PC-9 (cell line): ENCODE measurements at places on chromosomes 7 and 10. TPM values are rescaled to one million over a fixed set of nuclear protein-coding genes. Genes with fewer than 3 reads are reported as not detected.
A peak's percentile ranks its signal among the peaks of the same experiment; 100 is the strongest.

DNA sequence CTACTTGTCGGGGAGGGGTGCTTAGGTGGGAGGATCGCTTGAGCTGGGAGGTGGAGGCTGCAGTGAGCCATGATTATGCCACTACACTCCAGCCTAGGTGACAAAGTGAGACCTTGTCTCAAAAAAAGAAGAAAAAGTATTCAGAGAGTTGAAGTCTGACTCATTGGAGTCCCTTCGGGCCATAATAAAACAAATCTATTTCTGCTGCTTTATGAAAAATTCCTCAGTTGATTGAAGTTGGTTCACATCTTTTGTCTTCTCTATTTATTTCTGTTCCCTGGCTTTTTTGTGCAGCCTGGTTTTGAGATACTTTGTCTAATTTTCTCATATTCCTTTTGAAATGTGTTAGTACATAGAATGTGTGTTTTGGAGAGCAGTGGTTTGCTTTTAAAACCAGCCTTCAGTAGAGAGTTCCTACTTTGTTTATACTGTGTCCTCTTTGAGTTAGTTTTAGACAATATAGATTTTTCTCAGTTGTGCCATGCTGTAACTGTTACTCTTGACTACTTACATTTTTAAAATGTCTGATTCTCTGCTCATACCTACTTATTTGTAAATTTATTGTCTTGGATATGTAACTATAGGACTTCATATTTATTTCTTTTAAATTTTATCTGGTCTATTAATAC lies 36.7 kb downstream of the LUC7L2 start:
- no peak for DNase-seq
- no peak overlapping the region for H3K27ac ChIP-seq
- H3K4me3 ChIP-seq: no peak overlapping the region

DNA sequence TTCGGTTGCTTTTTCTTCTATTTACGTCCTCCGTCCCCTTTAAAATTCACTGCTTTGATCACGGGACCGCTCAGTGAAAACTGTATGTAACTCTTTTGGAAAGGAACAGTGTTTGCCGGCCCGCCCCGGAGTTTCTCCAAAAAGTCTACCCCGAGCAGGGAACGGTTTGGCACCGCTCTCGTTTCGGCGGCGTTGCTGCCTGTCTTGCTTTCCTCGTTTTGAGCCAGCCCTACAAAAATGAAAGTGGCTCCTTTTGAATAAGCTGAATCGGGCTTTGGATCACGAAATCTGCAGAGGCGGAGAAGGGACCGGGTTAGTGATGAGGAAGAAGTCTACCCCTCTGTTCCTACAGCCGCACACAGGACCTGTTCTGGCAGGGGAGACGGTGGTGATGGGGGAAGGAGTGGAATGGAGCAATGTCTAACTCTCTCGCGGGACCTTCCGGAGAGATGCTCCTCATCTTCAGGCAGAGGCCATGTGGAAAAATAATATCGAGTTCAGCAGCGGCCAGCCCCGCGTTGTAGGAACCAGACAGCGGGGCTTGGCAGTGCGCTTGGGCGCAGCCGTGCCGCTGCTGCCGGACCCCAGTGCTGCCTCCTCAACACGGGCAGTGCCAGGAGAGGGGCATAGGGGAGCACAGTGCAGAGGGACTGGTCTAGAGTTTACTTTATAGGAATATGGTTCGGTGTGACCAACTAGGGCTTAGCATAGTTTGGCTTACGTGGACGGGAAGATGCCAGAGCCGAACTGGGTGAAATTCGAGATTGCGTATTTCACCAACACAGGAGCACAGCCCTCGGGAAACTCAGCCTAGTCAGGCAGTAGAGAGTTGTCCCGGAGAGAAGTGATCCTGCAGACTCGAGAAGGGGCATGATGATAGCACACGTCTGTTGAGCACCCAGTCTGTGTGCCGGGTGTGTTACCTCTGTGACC lies 1.4 kb downstream of the HTRA1 start:
- H3K36me3 ChIP-seq: no peaks in the 10 kb centered on the region
- H3K4me1 ChIP-seq: no peaks in the 10 kb centered on the region
- H3K4me3 ChIP-seq: no peak overlapping the region
- DNase-seq: no peak
- H3K27ac ChIP-seq: no peak overlapping the region
- H3K27me3 ChIP-seq: peaks cover 13% of the 10 kb centered on the region

DNA sequence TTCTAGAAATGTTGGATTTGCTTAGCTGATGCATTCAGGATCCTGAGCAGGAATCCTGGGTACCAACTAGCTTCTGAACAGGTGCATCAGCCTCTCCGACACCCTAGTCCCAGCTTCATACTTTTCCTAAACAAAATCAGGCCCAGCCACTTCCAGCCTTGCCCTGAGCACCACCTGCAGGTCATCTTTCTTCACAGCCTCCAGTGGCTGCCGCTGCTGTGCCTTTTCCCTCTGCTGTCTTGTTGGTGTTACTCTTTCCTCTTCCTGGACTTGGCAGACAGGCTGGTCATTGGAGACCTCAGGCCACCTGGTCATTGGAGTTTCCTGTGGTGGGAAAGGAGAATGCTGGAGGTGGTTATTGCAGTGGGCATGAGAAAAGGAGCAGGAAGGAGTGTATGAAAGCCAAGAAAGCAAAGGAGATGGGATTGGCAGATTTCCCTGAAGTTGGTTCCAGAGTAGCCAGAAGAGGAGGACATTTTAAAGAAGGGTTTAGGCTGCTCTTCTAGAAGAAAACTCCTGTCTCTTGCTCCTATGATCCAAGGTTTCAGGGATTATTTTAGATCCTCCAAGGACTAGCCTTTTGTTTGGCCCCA lies 48.2 kb upstream of the NFKB2 start:
- DNase-seq: peak; percentile 39
- H3K36me3 ChIP-seq: no peaks in the 10 kb centered on the region
- H3K4me3 ChIP-seq: no peak overlapping the region
- no peaks in the 10 kb centered on the region for H3K27me3 ChIP-seq
- no peak overlapping the region for H3K27ac ChIP-seq

DNA sequence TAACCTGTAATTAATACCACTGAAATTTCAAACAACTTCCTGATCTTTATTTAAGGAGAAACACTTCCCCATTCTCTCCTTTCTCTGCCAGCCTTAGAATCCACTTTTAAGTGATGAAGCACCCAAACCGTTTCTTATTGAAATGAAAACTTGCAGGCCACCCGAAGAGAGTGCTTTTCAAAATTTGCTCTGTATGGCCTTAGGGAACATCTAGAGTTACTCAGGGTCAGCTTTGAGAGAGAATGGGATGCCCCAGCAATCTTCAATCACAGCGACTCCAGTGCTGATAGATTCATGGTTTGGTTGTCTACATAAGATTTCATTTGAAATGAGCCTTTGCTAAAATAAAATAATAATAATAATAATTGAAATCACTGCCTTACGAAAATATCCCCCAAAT lies 323.1 kb downstream of the PCLO start:
- DNase-seq: no peak
- no peak overlapping the region for H3K27ac ChIP-seq

DNA sequence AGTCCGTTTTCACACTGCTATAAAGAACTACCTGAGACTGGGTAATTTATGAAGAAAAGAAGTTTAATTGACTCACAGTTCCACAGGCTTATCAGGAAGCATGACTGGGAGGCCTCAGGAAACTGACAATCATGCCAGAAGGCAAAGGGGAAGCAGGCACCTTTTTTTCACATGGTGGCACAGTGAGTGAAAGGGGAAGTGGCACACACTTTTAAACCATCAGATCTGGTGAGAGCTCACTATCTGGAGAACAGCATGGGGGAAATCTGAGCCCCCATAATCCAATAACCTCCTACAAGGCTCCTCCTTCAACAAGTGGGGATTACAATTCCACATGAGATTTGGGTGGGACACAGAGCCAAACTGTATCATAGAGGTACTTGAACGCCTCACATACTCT lies 30.0 kb downstream of the AGR3 start:
- no peak overlapping the region for H3K27ac ChIP-seq
- no peaks in the 10 kb centered on the region for H3K36me3 ChIP-seq
- H3K4me1 ChIP-seq: peaks cover 36% of the 10 kb centered on the region

GRCh38 chr10:45460235-45460878 lies 86.3 kb downstream of the ALOX5 start:
- H3K4me3 ChIP-seq: no peak overlapping the region
- H3K4me1 ChIP-seq: no peaks in the 10 kb centered on the region
- DNase-seq: no peak
- no peak overlapping the region for H3K27ac ChIP-seq
- H3K27me3 ChIP-seq: no peaks in the 10 kb centered on the region

DNA sequence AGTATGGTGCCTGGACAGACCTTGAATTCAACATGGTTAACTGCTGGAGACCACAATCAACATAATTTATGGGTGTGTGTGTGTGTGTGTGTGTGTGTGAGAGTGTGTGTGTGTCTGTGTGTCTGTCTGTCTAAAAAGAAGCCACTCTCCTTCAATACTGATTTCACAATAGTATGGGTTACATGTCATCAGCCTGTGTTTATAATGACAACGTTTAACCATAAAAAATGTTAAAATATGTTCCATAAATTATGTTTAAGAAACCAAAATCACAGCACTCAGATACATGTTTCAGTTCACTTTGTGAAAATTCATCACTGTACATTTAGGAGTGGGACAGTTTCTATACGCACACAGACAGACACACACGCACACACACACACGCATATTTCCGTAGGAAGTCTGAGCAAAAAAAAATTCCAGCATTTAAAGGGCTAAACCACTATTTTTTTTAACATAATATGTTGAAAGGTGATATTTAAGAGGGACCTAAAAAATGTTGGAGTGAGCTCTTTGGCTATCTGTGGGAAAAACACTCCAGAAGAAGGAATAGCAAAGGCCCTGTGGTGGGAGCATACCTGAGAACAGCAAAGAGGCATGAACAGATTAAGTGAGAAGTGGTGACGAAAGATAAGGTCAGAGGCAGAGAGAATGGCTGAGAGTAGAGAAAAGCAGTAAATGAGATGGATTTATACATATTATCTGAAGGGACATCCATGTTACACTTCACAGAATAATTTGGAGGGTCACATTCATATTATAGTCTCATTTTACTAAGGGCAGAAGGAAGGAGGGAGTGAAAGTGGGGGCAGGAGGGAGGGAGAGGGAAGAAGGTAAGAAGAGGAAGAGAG lies 10.9 kb downstream of the PDZD8 start:
- H3K4me3 ChIP-seq: no peak overlapping the region
- H3K27ac ChIP-seq: peak overlapping the region; percentile 89
- no peak for DNase-seq

- peak overlapping the region; percentile 65 for H3K27ac ChIP-seq
- peak; percentile 59 for DNase-seq
- H3K4me1 ChIP-seq: peaks cover 41% of the 10 kb centered on the region
- H3K27me3 ChIP-seq: no peaks in the 10 kb centered on the region
- no peaks in the 10 kb centered on the region for H3K36me3 ChIP-seq
- H3K4me3 ChIP-seq: peak overlapping the region; percentile 15; the same call in 1 of the 2 replicates
Observed at GRCh38 chr10:62076891-62077290, 175.4 kb downstream of the ARID5B start.

DNA sequence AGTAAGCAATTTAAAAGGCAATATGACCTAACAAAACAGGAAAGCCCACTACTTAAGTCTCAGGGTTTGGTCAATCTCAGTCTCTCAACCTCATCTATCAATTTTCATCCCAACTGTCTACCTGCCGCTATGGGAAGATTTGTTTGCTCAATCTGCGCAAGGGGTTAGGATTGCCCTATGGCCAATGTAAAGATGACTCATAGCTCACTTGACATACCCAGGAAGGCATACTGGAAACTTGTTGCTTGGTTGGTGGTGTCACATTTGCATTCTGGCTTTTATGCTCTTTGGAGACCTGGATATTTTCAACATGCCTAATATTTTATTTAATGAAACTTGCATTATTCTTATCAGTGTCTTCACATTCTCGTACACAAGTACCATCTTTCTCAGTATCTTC lies 78.1 kb upstream of the TMEM196 start:
- H3K27ac ChIP-seq: no peak overlapping the region
- H3K36me3 ChIP-seq: peaks cover 3% of the 10 kb centered on the region; the same call in 1 of the 2 replicates
- DNase-seq: no peak
- no peak overlapping the region for H3K4me3 ChIP-seq
- H3K27me3 ChIP-seq: no peaks in the 10 kb centered on the region

DNA sequence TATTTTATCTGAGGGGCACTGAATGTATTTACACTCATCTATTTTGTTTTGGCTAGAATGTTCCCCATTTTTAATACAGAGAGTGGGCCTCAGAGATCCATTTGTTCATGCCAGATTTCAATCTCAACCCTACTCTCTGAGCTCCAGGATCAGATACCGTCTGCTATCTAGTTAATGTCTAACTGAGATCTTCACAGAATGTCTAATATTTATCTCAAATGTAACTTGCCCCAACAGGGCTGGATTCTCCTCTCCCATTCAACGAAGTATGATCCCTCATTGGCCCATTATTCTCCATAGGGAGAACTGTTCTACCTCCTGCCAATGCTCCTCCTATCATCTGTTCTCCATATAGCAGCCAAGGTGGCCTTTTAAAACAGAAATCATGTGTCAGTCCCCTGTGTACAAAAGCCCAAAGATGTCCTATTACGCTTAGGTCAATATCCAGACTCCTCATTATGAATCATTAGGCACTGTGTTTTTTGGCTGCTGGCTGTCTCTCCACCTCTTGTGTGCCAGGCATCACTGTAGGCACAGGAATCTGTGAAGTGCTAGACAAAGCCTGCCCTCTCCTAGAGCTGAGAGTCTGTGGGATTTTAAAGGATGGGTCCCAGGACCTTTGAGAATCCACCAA lies 169.3 kb upstream of the AGK start:
- peaks cover 40% of the 10 kb centered on the region for H3K27me3 ChIP-seq
- H3K4me1 ChIP-seq: no peaks in the 10 kb centered on the region
- no peak overlapping the region for H3K4me3 ChIP-seq
- DNase-seq: no peak

GRCh38 chr7:70598976-70599375 lies 533.0 kb upstream of the GALNT17 start:
- H3K4me3 ChIP-seq: no peak overlapping the region
- H3K36me3 ChIP-seq: no peaks in the 10 kb centered on the region
- H3K27ac ChIP-seq: no peak overlapping the region
- H3K27me3 ChIP-seq: peaks cover 20% of the 10 kb centered on the region
- DNase-seq: no peak

DNA sequence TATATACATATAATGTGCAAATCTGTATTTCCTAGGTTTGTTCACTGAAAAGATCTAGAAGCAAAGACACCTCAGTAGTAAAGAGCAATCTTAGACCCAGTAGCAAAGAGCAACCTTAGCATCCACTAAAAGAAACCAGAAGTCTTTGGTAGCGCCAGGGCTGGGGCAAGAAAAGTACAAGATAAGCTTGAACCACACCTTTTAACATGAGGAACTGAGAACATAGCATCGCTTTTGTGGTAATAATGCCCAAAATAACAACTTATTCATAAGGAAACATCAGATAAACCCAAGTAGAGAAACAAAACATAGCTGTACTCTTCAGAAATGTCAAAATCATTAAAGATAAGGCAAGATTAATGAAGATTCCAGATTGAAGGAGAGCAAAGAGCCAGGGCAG lies 173.4 kb downstream of the IMMP2L start:
- H3K27me3 ChIP-seq: no peaks in the 10 kb centered on the region
- H3K4me3 ChIP-seq: no peak overlapping the region
- peaks cover 7% of the 10 kb centered on the region; the same call in 1 of the 2 replicates for H3K4me1 ChIP-seq
- no peak overlapping the region for H3K27ac ChIP-seq
- no peaks in the 10 kb centered on the region for H3K36me3 ChIP-seq
- DNase-seq: no peak

- H3K36me3 ChIP-seq: no peaks in the 10 kb centered on the region
- no peaks in the 10 kb centered on the region for H3K4me1 ChIP-seq
- DNase-seq: no peak
- H3K27me3 ChIP-seq: no peaks in the 10 kb centered on the region
Observed at GRCh38 chr7:79930604-79931003, 204.0 kb upstream of the GNAI1 start.

GRCh38 chr10:33955676-33956075 lies 621.2 kb upstream of the NRP1 start:
- H3K27ac ChIP-seq: no peak overlapping the region
- H3K36me3 ChIP-seq: no peaks in the 10 kb centered on the region
- H3K4me1 ChIP-seq: no peaks in the 10 kb centered on the region
- no peak overlapping the region for H3K4me3 ChIP-seq

Gene KCNH2
- total RNA-seq: 1.5 and 1.6 TPM in 2 replicates

Gene HSPB1
- total RNA-seq: 376 and 414 TPM in 2 replicates

Gene RBP4
- 0.57 TPM in 1 of 2 replicates, not detected in the other for total RNA-seq

Gene MALSU1
- 105 and 133 TPM in 2 replicates for total RNA-seq
